ENCODE measurements at places on chromosomes 6 and 20.

DNA sequence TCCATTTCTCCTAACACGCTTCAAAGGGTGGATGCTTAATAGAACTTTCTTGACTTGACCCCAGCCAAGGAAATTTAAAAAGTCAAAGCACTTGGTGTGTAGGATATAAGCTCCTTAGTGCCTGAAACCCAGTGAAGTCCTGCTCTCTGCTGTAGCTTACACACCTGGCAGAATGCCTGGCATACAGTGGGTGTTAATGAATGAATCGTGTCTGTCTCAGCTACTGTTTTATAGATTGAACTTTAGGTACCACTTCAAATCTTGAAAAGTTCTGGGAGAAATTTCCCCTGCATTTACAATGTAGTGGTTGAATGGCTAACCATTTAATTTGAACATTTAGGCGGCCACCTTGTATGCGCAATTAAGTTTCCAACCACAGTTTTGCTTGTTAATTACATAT lies 70.5 kb upstream of the ZNF217 start:
- no peak for DNase-seq

- no peak for DNase-seq
Observed at GRCh38 chr6:53205778-53206177, 57.1 kb upstream of the GCM1 start.

GRCh38 chr6:78618970-78619369 lies 248.4 kb upstream of the IRAK1BP1 start:
- DNase-seq, result no peak

- no peak for DNase-seq
Observed at GRCh38 chr20:46089167-46089416, 670 bp downstream of the NCOA5 start.

DNA sequence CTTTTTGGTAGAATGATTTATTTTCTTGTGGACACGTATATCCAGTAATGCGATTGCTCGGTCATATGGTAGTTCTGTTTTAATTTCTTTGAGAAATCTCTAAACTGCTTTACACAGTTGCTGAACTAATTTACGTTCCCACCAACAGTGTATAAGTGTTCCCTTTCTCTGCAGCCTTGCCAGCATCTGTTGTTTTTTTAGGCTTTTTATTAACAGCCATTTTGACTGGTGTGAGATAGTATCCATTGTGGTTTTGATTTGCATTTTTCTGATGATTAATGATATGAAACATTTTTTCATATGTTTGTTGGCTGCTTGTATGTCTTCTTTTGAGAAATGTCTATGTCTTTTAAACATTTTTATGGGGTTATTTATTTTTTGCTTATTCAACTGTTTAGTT lies 196.7 kb downstream of the MOXD1 start:
- no peak for DNase-seq

- DNase-seq, result no peak
Observed at GRCh38 chr6:11427723-11428245, 109.8 kb upstream of the TMEM170B start.
